ENCODE measurements at places on chromosomes 16 and 17.

DNA sequence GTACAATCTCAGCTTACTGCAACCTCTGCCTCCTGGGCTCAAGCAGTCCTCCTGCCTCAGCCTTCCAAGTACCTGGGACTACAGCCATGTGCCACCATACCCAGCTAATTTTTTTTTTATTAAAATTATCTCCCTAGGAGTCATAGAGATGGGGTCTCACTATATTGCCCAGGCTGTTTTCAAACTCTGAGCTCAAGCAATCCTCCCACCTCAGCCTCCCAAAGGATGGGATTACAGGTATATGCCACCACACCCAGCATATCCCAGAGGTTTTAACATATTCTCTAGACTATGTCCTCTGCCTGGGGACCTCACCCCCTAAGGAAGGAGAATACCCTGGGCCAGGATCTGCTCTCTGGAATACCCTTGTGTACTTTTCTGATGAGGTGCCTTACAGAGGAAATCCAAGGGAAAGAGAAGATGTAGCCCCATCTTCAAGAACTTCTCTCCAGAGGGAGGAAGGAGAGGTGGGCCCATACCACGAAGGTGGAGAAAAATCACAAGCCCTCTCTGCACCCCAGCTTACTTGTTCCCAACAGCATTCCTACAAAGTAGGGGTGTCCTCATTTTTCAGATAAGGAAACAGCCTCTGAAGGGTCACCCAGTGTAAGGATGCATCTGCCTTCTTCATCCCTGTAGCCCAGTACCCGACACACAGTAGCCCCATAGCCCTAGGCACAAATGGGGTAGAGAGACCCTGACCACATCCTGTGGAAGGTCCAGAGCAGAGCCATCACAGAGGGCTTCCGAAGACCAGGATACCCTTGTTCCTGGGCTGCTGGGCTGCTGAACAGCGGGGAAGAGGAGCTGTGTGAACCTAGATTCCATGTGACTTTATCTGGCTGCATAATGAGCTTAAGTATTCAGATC is 151.6 kb downstream of the SOCS1 start:
- DNase-seq = no peak

GRCh38 chr17:69055334-69055733 is 5.4 kb downstream of the ABCA9 start:
- DNase-seq = no peak

GRCh38 chr16:64971171-64971570 is 150.7 kb downstream of the CDH11 start:
- no peak for DNase-seq

GRCh38 chr16:7351610-7352510 is 19.2 kb downstream of the RBFOX1 start:
- DNase-seq = no peak

DNA sequence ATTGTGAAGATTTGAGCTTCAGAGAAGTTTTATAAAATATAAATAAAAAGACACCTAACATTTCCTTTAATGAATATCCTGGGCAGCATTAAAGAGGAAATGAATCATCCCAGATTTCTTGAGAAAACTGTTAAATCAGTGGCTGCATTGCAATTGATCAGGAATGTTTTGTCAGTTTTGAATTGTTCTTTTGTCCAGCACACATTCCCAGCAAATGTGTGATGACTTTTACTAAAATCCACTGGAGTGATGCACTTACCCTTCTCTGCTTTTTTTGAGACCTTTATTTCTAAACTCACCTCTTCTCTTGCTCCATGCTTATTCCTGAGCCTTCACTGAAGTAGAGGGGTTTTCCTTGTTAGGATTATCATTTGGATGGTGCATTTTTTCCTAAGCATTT is 1307.2 kb downstream of the CDH8 start:
- no peak for DNase-seq

GRCh38 chr16:11129378-11129781 is 126.6 kb downstream of the SOCS1 start:
- no peak for DNase-seq

DNA sequence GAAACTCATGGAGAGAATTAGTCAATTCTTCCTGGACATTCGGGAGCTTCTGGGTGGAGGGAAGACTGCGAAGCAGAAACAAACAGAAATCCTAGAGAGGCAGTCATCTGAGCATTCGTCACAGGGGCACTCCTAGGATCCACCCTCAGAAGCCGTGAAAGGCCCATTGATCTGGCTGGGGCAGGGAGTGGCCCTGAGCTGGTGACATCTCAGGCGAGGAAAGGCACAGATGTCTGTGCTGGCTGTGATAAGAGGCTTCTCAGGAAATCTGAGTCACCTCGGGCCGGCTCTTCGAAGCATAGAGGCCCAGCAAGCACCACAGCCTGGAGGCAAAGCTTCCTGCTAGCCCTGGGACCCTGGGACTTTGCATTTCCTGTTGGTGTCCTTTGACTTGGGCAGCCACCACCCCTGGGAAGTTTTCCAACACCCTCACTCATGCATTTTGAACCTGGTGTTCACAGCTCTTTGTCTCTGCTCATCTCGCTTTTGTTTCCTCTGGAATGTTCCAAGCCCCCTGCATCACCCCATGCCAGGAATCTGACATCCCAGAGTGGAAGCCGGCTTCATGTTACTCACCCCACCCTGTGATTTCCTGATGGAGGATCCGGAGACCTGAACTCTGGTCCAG is 23.3 kb upstream of the CDRT4 start:
- DNase-seq = no peak

GRCh38 chr17:59267776-59268175 is 47.5 kb downstream of the GDPD1 start:
- no peak for DNase-seq

GRCh38 chr16:80287674-80288073 is 253.1 kb upstream of the DYNLRB2 start:
- DNase-seq = no peak

DNA sequence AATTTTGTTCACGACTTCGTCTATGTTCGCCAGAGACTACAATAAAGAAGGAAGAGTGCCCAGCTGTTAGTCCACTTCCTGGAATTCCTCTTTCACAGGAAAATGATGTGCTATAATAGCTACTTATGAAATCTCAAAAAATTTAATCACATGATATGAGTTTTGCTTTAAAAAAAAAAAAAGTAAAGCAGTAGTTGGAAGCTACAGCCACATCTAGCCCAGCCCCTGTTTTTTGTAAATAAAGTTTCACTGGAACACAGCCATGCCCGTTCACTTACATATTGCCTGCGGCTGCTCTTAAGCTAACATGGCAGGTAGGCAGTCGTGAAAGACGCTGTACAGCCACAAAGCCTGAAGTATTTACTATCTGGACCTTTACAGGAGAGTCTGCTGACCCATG is 15.3 kb downstream of the VPS53 start:
- no peak for DNase-seq

DNA sequence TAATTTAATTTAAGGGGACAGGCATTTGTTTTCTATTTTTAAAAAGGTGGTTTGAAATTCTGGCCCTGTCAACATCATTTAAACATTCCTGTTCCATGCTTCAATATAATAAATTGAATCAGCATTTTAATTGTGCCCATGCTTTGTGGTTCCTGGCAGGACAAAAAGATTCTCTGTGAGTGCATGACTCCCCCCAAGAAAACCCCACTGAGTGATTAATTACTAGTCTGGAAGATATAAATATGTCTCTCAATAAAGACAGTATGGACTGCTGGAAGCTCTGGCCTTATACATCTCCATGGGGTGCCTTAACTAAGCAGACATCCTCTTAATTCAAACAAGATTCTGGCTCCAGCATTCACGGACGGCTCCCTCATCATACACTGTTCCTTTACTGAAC is 95.0 kb upstream of the PSMD7 start:
- DNase-seq = no peak

- DNase-seq = no peak
Measured at GRCh38 chr17:63932721-63933120, 590 bp upstream of the CD79B start.

DNA sequence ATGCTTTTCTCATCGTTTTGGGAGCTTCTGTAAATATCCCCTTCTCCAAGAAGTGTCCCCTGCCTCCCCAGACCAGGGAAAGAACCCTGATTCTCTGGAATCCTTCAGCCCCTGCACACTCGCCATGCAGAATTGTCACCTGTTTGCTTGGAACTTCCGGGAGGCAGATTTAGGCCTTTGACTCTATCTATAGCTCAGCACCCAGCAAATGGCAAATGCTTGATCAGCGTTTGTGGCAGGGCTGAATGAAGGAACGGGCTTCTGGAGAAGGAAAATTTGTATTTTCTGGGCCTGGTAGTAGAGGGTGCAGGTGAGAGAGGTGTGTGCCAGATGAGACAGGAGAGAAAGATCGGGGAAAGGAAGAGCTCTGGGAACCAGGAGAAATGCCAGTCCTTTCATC is 18.3 kb upstream of the CACNG4 start:
- no peak for DNase-seq

DNA sequence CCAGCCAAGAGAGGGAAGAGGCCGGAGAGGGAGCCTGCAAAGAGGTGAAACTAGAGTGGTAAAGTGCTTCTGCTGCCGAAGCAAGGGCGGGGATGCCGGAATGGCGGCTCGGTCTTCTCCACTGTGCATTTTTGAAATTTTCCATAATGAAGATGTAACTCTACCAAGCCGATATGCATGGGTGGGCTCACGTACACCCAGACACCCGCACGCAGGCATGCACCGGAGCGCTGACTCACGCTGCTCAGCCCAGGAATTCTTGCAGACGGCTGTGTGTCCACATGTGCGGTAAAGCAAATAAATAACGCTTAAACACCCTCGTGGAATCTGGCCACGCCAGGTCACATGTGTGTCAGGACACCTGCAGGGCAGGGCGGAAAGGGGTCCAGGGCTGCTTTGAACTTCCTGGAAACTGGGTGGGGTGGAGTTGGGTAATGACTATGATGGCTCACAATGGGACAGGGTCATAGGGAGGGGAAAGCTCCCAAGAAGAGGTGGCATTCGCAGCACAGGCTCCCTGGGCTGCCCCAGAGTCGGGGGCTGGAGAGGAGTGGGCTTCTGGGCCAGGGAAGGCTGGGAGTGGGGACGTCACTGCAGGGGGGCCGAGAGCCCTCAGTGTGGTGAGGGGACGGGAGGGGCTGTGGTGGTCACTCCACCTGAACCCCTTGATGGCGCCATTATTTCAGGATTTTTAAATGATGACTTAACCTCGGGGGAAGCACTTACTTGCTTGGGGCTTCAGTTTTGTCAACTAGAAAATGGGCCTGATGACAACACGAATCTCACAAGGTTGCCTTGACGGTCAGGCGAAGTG is 265.5 kb downstream of the PARN start:
- DNase-seq = no peak

- DNase-seq = no peak
Measured at GRCh38 chr17:69357701-69358100, 30.8 kb upstream of the ABCA5 start.

DNA sequence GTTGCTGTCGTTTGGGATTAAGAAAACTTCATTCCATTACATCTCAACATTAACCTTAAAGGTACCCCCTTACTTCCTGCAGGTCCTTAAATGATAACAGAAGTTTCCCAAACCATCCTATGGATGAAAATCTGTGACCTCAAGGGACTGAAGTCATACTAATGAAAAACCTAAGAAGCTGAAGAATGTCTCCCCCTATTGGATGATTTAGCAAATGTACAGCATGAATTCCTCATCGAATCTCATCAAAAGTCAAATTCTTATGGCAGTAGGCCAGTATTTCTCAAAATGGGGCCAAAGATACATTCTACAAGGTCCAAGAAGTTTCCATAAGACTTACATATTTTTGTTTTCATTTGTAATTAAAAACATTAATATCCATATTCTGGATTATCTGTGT is 13.5 kb downstream of the SCO1 start:
- no peak for DNase-seq

- DNase-seq = no peak
Measured at GRCh38 chr16:87953308-87954215, 2.3 kb downstream of the BANP start.

DNA sequence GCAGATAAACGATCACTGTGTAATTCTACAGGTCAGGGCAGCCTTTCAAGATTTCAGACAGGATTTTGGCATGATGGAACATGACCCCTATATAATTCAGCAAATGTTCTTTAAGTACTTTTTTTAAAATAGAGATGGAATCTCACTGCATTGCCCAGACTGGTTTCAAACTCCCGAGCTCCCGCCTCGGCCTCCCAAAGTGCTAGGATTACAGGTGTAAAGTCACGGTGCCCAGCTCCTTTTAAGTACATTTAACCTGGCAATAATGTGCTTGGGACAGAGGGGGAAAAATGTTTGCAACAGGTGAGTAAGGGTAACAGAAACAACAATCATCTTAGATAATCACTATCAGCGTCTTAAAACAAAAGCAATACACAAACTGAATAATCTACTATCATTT is 66.5 kb upstream of the PSMD7 start:
- no peak for DNase-seq

DNA sequence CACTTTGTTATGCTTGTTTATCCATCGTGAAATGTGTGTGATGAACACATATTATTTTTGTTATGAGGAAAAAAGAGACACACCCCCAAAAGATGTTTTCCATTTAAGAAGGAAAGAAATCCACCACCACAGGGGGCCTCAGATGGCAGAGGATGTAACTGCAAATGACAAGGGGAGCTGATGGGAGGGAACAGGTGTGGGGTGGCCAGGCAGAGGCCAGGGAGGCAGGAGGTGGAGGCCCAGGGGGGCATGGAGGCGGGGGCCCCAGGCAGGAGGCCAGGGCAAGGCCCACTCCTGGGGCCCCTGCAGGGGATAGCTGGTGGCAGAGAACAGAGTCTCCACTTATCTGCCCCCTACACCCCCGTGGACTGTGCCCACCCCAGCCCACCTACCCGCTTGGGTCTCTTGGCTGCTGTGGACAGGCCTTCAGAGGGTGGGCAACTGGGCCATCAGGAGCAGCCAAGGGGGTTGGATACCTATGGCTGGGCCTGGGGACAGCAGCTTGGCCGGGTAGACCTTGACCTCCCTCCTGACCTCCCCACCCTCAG is 28.0 kb downstream of the PPL start:
- DNase-seq = no peak

- no peak for DNase-seq
Measured at GRCh38 chr16:1184156-1184868, 31.4 kb downstream of the CACNA1H start.

GRCh38 chr17:72416905-72417304 is 296.1 kb downstream of the SOX9 start:
- DNase-seq = no peak

GRCh38 chr17:81013642-81014041 is 21.3 kb upstream of the BAIAP2 start:
- no peak for DNase-seq

- no peak for DNase-seq
Measured at GRCh38 chr17:36085765-36086164, 4.2 kb downstream of the CCL3 start.

GRCh38 chr17:14261406-14261805 is 24.7 kb upstream of the CDRT15 start:
- DNase-seq = no peak

- DNase-seq = no peak
Measured at GRCh38 chr16:80123189-80123588, 417.6 kb upstream of the DYNLRB2 start.

DNA sequence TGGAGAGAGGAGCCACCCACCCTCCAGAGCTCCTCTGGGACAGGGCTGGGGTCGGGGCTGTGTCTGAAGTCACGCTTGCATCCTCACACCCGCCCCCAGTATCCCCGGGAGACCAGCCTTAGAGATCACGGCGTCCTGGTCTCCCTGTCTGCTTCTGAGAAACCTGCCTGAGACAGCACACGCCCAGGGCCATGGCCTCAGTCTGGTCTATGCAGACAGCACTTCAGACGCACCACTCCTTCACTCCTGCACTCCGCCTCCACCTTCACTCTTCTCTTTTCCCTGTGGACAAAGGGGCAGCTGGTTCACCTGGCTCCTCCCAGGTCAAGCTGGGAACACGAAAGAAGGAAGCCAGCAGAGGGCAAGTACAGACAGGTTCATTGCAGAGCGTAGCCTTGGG is 248.0 kb upstream of the GSE1 start:
- DNase-seq = no peak

- no peak for DNase-seq
Measured at GRCh38 chr17:78426293-78426879, 47.9 kb downstream of the PGS1 start.
